ENCODE measurements at places on chromosomes 6 and 20.

GRCh38 chr6:113017353-113017752, 670.2 kb downstream of the RFPL4B start:
- no peak for DNase-seq

DNA sequence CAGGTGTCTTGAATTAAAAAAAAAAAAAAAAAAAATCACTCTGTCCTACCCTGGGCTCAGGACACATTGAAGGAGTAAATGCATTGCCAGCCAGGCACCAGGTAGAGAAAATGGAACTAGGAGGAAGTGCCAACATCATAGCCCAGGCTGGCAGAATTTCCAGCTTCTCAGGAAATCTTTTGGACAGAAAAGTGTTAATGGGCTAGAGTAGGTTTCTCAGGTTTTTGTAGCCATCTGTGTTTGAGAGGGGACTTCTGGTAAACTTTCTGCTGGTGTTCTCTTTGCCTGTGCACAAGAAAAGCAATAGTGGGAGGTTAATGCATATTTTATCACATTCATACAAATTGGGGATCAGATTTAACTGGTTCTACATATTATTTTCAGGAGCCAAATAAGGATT, 678.3 kb upstream of the NRSN1 start:
- no peak for DNase-seq

DNA sequence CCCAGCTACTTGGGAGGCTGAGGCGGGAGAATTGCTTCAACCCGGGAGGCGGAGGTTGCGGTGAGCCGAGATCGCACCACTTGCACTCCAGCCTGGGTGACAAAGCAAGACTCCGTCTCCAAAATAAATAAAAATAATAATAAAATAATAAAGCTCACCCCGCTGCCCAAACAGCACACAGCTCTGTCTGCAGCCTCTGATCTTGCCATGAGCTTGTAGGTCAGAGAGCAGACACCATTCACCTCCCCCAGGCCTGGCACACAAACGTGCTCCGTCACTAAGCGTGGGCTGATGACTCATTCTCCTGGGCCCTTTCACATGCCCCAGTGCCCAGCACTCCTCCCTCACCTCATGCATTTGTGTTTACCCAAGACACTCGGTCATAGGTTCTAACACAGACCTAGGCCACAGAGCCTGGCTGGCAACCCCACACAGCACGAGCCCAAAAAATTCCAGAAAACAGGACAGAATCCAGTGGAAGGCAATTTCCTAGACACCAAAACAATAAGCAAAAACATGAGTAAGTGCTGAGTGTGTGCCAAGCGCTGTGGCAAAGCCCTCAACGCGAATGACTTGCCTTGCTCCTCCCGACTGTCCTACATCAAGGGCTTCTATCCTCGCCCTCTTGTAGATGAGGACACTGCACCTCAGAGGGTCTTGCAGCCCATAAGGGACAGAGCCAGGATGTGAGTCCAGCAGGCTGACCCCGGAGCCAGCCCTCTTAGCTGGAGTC, 18.0 kb downstream of the ATP9A start:
- DNase-seq, result no peak

DNA sequence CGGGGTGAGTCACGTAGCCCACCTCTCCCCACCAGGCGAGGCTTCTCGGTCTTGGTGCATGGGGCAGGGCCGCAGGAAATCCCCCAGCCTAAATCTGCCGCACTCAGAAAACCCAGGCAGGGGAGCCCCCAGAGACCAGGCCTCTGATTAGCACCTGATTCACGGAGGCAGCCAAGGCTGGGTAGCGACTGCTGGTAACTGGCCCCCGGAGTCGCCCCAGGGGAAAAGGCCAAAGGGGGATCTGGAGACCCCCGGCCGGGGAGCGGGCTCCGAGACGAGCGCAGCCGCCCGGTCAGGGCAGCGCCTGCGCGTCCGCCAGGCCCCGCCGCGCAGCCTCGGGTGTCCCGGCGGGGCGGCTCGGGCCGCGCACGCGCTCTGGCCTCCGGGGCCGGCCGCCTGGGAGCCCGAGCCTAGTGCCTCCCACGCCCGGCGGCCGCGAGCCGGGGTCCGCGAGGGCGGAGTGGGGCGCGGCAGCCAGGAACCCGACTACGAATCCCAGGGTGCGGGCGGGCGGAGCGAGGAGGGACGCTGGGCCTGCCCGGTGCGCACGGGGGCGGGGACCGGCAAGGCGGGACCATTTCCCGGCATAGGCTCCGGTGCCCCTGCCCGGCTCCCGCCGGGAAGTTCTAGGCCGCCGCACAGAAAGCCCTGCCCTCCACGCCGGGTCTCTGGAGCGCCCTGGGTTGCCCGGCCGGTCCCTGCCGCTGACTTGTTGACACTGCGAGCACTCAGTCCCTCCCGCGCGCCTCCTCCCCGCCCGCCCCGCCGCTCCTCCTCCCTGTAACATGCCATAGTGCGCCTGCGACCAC, at the start of gene DUSP22:
Gene DUSP22, plus strand, starts transcription at position 791 of the 809 bp plus-strand sequence. CDS start 53 bp downstream, outside the sequence.
- DNase-seq, result peak; percentile 79

DNA sequence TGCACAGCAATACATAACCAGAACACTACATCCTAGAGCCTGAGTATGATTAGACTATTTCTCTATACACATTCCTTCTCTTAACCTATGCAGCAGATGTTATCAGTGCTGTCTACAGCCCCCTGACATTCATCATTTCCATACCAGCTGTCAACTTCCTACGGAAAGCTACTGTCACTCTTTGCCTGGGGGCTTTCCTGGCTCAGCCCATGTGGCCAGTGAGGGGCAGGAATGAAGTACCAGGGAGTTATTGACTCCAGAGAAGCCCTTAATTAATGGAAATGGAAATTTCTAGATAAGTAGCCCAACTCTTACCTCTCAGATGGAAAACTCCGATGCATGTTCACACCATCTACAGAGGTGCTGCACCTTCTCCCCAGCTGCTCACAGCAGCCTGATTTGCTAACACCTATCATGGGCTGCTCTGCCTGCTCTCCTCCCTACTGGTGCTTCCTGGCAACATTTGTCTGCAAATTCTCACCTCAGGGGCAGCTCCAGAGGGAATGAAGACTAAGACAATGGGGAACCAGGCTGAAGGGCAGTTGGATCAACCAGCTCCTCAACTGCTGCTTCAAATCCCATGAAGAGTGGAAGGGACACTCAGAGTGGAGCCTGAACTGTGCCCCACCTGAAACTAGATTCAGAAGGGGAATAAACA, 59.6 kb downstream of the LINC00237 start:
- no peak for DNase-seq

- no peak for DNase-seq
These were observed 532.6 kb upstream of the JARID2 start for GRCh38 chr6:14713008-14713960.

GRCh38 chr6:132139611-132140010, 188.4 kb upstream of the CCN2 start:
- no peak for DNase-seq

DNA sequence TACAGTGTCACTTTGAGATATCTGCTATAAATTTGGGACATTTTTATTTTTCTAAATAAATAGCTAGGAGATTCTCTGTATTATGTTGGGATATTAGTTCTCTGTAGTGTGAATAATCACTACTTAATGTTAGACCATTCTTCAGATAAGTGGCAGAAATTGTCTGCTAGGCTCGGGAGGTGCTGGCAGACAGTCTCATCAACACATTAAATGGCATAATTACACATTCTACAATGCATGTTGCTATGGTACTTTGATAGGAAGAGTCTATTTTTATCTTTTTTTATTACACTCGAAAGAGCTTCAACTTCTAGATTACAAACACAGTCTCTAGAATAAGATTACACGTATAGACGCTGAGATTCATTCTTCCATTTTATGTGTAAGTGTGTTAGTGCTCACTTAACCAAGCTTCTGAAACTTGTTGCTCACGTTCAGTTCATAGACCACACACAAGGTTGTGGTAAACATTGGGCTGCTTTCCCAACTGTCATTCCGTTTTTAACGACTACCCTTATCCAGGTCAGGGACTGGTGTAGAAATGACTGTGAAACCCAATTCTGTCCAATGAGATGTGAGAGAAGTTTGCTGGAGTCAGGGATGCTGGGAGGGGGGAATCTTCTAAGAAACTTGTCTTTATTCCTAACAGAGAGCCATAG, 78.6 kb downstream of the TPBG start:
- no peak for DNase-seq

Measured in left renal cortex interstitium (tissue), 4 donors.